ENCODE measurements at places on chromosomes 7 and 10.
A peak's percentile ranks its signal among the peaks of the same experiment; 100 is the strongest.

GRCh38 chr10:60798031-60798430 lies 19.8 kb downstream of the CDK1 start:
- DNase-seq = peak; percentile 45

DNA sequence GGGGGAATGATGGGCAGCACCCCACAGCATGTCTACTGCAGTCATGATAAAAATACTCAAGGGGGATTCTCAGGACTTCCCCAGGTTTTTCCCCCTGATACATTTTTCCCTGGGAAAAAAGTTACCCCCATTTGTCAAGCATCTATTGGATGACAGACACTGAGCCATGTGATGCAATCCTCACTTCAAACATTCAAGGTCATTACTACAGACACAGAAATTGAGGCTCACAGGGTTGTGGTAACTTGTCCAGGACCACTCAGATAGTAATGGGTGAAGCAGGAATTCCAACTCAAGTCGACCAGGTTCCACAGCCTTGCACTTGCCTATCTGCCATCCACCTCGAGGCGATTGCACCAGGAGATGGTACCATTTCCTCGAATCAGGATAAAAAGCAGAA lies 31.7 kb downstream of the PPP1R3C start:
- DNase-seq = no peak

GRCh38 chr10:12042409-12042796 lies 206 bp downstream of the UPF2 start:
- peak; percentile 29 for DNase-seq

GRCh38 chr10:188546-188945 lies 53.3 kb downstream of the ZMYND11 start:
- peak; percentile 65 for DNase-seq

DNA sequence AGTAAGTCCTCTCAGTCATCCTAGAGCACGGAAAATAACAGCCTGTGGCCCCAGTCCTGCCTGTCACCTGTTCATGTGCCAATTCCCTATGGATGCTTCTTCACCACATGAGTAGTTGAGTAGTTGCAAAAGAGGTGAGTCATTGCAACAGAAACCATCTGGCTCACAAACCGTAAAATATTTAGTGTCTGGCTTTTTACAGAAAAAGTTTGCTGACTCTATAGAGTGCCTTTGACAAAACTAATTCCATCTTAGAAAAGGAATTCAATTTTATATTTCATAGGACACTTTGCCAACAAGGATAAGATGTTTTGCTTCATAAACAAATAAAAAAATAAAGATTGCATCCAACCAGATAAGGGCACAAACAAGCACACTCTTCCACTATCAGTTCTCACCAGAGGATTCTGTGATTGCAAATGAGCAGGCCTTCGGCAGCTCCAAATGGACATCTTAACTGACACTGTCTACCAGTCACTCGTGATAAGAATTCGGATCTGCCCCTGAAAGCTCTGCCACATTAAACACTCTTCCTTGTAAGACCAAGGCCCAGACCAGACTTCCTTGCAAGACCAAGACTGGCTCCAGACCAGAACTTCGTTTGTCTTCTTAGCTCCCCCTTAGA lies 242.7 kb upstream of the SEMA3C start:
- peak; percentile 81 for DNase-seq

- DNase-seq = no peak
Measured at GRCh38 chr7:80334908-80335307, 177.0 kb downstream of the GNAT3 start.

GRCh38 chr10:52563360-52563759 lies 209.2 kb downstream of the MBL2 start:
- peak; percentile 32 for DNase-seq

DNA sequence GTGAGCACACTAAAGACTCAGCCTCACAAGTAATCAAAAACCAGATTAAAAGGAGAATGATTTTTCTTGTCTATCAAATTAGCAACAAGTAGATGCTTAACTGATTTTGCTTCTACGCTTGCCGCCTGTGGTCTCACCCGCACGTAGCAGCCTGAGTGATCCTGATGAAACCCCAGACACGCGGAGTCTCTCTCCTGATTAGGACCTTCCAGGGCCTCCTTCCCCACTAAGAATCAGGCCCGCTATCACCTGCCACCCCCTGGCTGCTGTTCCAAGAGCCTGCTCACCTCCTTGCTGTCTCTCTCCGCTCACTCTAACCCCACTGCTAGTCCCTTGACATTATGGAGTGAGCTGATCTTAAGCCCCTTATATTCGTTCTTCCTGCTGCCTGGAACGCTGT lies 325.9 kb upstream of the NRP1 start:
- no peak for DNase-seq

GRCh38 chr7:3267966-3268690 lies 32.9 kb upstream of the SDK1 start:
- DNase-seq = peak; percentile 9

- peak; percentile 59 for DNase-seq
Measured at GRCh38 chr10:95287281-95287680, 3.5 kb downstream of the PDLIM1 start.

DNA sequence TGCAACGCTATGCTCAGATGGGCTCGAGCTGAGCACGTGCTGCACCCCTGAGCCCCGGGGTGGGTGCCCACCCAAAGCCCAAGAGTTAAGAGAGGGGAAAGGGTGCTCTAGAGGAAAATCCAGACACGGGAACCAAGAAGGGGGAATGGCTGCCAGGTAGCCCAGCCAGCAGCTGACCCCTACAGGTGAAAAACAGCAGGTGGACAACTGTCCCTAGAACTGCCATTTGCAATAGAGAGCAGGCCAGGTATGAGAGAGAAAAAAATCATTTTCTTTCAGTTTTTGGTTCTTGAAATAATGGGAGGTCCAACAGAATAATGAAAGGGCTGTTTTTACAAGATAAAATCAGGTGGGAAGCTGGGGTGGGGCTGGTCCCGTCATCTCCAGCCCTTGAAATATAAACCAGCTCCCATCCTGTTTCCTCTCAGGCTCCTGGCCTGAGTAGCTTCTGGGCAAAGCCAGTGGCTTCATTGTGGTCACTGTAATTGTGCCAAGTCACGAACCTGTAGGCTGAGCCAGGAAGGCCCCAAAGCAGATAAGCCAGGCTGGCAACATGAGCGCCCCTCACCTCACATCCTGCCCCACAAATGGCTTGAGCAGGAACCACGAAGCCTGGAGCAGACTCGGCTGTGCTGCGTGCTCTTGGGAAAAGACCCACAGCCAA lies 257.8 kb downstream of the SNX10 start:
- peak; percentile 12 for DNase-seq

- peak; percentile 31 for DNase-seq
Measured at GRCh38 chr7:36208426-36208825, 55.4 kb downstream of the EEPD1 start.

GRCh38 chr10:70925377-70926225 lies 37.2 kb upstream of the PCBD1 start:
- DNase-seq = peak; percentile 34

GRCh38 chr7:47885987-47886811 lies 62.1 kb downstream of the PKD1L1 start:
- DNase-seq = no peak

DNA sequence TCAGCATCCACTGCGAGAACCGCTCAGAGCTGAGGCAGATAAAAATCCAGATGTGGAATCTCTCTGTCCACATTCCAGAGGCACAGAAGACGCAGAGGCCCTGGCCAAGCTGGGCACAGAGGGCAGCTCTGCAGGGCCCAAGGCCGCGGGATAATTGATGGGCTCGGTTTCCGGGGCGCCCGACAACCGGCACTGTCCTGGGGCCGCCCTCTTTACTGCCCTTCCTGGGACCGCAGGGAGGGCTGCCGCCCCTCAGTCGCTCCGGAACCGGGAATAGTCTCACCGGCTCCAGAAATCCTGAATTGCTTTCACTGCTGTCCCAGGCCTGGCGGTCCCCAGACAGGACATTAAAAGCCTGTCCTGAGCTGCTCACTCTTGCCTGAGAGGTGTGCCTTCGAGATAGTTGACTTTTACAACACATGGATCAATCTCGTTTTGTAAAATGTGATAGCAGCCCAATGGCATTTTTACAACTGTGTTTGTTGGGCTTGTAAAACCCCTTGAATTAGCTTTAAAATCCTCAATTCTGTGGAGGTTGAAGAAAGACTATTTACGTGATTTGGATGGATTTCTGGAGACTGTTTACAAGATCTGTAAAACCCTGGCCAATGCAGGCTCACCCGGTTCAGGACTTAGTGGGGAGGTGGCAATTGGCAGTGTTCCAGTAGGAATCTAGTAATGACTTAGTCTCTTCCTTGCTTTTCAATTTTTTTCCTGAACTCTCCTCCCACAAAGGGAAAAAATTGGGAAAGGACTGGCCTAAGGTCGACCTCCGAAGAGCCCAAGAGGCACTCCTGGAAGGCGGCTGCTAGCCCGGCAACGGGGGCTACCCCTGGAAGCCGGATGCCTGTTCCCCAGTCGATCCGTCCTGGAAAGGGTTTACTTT lies 1.4 kb upstream of the HOXA6 start:
- DNase-seq = peak; percentile 64

GRCh38 chr7:157854066-157854891 lies 517.5 kb downstream of the DNAJB6 start:
- DNase-seq = no peak

GRCh38 chr10:91955114-91955513 lies 31.5 kb downstream of the BTAF1 start:
- no peak for DNase-seq

DNA sequence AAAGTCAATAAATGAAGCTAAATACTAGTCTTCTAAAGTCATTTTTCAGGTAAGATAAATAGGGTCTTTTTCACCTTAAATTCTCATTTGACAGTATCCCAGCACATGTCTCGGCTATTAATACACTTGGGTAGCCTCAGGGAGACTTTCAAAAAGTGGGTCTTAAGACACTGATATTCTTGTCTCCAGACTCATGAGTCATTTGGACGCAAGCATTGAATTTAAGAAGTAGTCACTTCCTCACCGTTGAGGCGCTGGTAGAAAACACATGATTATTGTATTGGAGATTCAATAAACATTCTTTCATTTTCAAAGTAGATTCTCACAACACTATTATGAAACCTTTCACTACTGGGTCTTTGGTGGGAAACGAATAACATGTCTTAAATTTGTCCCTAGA lies 108.9 kb upstream of the SP8 start:
- DNase-seq = no peak

DNA sequence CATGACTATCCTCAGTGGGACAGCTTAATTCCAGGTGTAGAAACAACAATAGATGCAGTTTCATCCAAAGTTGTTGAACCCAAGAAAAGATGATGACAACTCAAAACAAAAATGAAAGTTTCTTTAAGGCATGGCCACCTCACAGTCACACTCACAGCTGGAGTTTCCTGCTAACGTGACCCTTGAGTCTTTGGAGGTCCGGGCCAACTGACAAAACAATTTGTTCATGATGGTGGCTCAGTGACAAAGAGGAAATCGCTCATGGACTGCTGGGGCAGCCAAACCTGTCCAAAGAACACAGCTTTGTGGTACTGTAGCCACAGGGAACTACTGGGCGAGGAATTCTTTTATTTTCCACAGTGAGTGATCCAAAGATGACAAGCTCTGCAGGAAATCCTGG lies 96.0 kb upstream of the JCAD start:
- peak; percentile 62 for DNase-seq

DNA sequence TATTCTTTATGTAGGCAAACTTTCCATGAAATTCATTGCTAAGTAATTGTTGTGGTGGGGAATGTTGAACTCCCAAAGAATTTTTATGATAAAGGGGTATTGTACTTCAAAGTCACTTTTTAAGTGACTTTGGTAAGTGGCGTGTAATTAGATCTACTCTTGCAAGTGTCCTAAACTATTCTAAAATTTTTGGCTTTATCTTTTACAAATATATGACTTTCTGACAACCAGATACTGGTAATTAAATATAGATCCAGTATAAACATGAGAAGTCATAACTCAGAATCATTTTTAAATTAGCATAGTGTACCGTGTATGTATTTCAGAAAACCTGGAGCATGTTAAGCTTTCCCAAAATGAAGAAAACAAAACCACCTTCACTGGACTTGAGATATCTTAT lies 84.7 kb upstream of the HGF start:
- DNase-seq = no peak

- DNase-seq = peak; percentile 99
Measured at GRCh38 chr7:107387573-107388219, 82.2 kb upstream of the GPR22 start.

DNA sequence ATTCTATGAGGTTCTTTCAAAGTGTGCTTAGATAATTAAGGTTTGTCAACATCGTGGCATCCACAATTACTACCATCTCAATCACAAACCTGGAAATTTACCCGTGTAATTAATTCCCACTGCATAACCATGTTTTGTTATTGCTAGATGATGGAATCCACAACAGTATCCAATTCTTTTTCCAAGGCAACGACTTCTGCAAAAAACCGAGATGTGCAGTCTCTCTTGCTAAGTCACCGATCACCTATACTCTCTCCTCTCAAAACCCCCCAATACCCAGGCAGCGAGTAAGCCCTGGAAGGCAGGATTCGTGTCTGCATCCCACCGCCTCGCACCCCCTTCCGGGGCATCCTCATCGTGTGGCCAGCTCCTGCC lies 678 bp upstream of the EIF4H start:
- DNase-seq = no peak

- no peak for DNase-seq
Measured at GRCh38 chr10:132816718-132817117, 30.8 kb upstream of the NKX6-2 start.

GRCh38 chr7:121800916-121801675 lies 71.9 kb upstream of the PTPRZ1 start:
- no peak for DNase-seq
